ENCODE measurements at places on chromosomes 16 and 17.

- no peak for DNase-seq
Measured at GRCh38 chr16:57680842-57681375, 12.8 kb downstream of the ADGRG3 start.

DNA sequence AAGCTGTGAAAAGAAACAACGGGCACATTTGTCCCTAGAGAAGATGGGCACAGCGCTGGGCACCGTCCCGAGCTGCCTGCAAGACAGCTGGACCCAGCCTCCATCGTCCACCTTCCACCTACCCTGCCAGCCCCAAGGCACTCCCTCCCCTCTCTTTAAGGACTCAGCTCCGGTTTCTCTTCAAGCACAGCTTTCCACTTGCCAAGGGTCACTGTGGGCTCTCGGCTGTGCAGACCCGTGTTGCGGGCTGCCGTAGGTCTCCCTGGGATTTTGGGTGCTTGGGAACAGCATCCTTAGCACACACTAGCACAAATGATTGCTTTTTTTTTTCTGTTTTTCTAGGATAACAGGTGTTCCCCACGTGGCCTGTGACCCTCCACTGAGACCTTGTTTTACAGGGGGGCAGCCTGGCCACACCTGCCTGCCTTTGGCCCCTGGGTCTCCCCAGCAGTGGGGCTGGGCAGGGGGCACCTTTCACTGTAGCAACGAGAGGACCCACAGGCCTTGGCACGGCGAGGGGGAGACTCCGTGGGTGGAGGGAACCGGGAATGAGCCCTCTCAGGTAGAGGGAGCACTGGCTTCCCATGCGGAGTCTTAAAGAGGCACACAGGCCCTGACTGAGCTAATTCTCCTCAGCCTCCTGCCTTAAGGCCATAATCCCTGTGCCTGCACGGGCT lies 1.4 kb downstream of the CHMP6 start:
- DNase-seq = no peak

GRCh38 chr17:7133424-7133823 lies 18.8 kb upstream of the ASGR2 start:
- no peak for DNase-seq

GRCh38 chr16:64962786-64963185 lies 159.1 kb downstream of the CDH11 start:
- no peak for DNase-seq

DNA sequence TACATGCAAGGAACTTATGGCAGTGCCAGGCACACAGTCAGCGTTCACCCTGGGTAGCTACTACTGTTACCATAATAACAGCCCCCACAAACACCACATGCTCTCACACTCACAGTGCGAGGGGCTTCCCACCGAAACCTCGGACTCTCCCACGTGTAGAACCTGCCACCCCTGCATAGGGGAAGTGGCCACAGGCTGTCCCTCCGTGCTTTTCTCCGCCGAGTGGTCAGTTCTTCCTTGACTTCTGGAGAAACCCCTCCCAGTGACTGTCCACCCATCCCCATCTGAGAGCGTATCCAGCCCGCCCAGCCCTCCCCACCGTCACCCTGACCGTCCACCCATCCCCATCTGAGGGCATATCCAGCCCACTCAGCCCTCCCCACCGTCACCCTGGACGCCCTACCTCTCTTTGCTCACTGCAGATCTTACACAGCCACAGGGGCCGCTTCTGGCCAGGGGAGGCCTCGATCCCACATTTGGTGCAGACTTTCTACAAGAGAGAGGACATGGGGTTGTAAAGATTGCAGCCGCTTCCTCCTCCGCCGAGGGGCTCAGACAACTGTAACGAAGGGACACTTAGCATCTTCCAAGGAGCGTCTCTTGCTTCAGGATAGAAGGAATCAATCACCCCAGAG lies 71.1 kb downstream of the RPH3AL start:
- no peak for DNase-seq

GRCh38 chr17:39915559-39915958 lies 2.9 kb downstream of the GSDMB start:
- no peak for DNase-seq

DNA sequence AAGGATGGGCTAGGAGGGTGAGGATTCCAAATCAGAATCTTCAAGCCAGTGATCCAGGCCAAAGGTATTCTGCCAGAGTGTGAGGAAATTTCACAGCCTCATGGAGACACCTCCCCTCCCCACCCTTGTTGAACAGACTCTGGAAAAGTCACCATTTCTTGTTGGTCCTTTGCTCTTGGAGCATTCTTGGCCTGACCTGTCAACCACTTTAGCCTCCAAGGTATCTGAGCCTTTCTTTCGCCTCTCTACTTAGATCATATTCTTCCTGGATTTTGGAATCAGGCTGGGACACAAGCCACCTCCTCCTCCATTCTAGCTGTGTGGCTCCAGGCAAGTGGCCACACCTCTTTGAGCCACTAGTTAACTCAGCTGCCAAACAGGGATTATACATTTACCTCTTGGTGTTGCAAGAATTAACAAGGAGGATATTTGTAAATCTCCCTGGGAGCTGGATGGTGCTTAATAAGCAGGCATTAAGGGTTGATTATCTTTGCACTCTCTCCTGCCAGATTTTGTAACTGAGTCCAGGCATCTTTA lies 193.5 kb downstream of the WWOX start:
- DNase-seq = no peak

GRCh38 chr17:58082341-58082869 lies 814 bp upstream of the DYNLL2 start:
- DNase-seq = no peak

DNA sequence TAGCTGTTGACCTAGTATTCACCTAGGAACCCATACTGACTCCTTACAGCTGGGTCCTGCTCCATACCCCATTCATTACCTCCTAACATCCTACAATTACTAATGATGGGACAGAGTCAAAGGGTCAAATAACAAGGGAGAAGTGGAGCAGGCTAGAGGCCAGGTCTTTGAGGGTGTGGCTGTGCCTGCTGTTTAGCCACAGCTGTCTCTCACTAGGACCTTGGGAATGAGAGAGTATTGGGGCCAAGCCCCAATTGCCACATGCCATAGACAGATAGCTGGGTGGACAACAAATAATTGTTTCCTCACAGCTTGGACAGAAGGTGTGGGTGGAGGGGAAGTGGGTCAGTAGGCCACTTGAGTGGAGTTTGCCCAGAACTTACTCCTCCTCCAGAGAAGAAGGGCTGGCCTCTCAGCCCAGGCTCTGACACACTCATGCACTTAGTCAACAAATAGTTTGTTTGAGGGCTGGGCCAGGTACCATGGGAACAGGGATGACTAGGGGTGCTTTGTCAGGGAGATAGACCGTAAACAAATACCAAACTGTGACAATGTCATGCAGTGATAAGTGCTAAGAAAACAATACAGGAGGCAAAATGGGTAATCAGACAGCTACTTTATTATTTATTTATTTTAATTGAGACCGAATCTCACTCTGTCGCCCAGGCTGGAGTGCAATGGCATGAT lies 10.2 kb upstream of the CENPT start:
- DNase-seq = peak; percentile 93

GRCh38 chr16:48441863-48442279 lies 56.7 kb upstream of the SIAH1 start:
- DNase-seq = no peak

DNA sequence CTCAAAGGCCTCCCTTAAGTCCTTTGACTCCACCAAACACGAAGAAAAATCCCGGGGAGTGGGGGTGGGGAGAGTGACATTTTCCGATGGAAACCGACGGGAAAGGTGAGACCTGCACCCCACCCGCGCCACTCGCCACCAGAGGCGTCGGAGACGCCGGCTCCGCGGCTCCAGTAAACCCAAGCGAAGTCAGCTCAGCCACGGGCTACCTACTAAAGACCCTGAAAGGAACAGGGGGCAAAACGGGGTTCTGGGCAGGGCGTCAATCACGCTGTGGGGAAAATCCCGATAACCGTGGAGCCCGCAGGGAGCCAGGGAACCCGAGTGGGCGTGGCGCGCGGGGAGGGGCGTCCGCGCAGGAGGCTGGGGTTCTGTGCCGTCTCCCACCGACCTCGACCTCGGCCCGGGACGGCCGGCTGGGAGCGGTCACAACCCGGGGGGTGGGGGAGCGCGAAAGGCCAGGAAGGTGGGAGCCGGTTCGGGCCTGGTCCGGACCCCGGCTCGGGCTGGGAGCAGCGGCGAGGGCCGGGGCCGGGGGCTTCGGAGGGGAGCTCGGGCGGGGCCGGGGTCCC lies 565 bp downstream of the WDR45B start:
- DNase-seq = no peak

- no peak for DNase-seq
Measured at GRCh38 chr17:41003926-41004325, 4.2 kb upstream of the KRTAP3-2 start.

- no peak for DNase-seq
Measured at GRCh38 chr16:26371349-26371869, 679.6 kb downstream of the HS3ST4 start.

DNA sequence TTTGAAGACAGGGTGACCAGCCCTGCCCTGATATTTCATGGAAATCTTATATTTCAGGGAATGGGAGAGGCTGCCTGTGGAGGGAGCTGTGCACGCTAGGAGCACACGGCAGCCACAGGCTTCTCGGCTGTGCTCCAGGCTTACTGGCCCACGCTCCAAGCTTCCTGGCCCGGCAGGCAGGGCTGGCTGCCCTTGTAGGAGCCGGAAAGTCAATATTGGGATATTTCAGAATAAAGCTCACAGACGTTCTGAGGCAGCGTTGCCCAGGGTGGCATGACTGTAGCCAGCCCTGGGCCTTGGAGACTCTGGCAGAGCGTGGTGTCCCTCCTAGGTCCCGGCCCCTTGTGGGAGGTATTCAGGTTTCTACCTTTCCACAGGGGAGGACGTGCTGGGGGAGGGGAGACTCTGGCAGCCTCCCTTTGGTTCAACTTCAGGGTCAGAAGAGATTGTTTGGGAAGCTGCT lies 95.6 kb downstream of the NPIPB11 start:
- no peak for DNase-seq

DNA sequence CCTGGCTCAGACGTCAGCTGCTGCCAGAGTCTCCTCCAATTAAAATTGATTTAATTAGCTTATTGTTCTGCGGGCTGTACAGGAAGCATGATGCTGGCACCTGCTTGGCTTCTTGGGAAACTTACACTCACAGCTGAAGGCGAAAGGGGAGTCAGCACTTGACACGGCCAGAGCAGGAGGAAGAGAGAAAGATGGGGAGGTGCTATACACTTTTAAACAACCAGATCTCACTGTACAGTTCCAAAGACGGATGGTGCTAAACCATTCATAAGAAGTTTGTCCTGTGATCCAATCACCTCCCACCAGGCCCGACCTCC lies 1.4 kb upstream of the PRDM7 start:
- DNase-seq = no peak

GRCh38 chr16:11151885-11152629 lies 103.9 kb downstream of the SOCS1 start:
- DNase-seq = no peak

DNA sequence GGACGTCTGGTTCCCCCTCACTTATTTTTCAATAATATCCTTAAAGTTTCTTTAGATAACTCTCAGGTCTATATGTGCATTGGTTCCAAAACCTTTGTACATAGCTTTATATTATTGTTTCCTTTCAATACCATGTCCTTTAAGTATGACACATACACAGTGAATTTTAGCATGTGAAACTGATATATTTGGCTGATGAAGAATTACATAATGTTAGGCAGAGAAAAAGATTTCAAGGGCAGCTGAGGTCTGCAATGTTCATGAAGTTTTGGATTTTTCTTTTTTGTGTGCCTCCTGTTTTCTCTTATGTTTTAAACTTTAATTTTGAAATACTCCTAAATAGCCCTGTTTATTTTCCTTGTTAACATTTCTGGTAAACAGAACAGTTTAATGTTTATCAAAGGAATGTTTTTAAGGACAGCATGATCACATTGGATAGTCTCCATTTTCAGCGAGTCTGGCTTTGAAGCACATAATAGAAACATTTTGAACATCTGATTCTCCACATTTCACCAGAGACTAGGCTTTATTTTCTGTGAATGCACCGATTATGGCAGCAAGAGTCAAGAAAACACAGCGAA lies 32.9 kb upstream of the FBXO47 start:
- DNase-seq = peak; percentile 36

DNA sequence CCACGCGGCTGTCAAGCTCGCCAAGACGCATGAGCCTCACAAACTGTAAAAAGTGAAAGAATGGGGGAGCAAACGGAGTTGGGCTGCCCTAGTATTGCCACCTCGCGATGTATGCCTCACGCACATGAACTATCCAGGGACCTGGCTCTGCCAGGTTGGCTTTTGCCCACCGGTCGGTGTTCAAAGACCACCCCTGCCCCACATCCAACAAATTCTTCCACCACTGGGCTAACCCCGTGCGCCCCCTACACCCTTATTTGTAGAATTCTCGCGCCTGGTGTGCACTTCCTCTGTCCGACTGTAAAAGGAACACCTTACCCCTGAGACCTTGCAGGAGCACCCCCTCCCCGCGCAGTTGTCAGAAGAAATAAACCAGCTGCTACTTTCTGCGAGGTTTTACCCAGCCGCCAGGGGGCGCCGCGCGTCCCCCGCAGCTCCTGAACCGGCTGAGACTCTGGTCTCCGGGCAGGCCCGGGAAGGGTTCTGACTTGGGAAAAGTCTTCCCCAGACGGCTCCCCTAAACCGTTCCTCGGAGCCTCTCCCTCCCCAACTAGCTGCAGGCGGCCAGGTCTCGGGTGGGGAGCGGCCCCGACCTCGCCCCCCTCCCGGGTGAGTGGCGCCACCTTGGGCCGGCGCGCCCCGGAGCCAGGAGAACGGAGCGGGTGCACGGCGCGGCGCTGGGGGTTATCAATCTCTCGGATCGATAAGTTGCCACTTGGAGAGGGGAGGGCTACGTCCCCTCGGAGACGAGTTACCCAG lies 1.7 kb upstream of the ZNF423 start:
- DNase-seq = no peak

GRCh38 chr17:74450925-74451403 lies 15.5 kb upstream of the CD300A start:
- no peak for DNase-seq

- no peak for DNase-seq
Measured at GRCh38 chr16:50479771-50480170, 68.4 kb upstream of the NKD1 start.

- DNase-seq = no peak
Measured at GRCh38 chr17:34624767-34625383, 45.5 kb downstream of the TMEM132E start.

- DNase-seq = peak; percentile 90
Measured at GRCh38 chr16:72530434-72530833, 358.5 kb upstream of the PMFBP1 start.

DNA sequence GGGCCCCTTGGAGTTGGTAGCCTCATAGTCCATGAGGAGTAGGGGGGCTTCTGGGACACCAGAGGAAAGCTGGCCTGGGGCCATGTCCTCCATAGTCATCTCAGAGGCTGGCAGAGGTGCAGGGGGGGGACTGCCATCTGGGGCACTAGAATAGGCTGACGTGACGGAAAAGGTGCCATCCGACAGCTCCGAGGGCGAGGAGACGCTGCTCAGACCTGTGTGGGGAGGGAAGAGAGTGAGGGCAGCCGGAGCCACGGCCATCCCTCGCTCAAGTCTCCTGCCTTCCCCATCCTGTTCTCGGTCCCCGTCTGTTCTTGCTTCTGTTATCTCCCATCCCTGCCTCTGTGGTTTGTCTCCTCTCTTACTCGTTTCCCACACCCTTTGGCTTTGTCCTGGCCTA lies 4.7 kb upstream of the SPAG7 start:
- DNase-seq = no peak

Measured in HCEC 1CT (cell line).